ENCODE measurements at places on chromosomes 6 and 20. TPM values are rescaled to one million over a fixed set of nuclear protein-coding genes. Genes with fewer than 3 reads are reported as not detected.

SLC26A8 gene
- total RNA-seq, result not detected

YWHAB gene
- 293 TPM for total RNA-seq

PKHD1 gene
- total RNA-seq, result not detected

GSTA5 gene
- not detected for total RNA-seq

IRAK1BP1 gene
- total RNA-seq, result 2.2 TPM

MAS1 gene
- not detected for total RNA-seq

CLDN20 gene
- total RNA-seq, result not detected

KCNK16 gene
- not detected for total RNA-seq

DNA sequence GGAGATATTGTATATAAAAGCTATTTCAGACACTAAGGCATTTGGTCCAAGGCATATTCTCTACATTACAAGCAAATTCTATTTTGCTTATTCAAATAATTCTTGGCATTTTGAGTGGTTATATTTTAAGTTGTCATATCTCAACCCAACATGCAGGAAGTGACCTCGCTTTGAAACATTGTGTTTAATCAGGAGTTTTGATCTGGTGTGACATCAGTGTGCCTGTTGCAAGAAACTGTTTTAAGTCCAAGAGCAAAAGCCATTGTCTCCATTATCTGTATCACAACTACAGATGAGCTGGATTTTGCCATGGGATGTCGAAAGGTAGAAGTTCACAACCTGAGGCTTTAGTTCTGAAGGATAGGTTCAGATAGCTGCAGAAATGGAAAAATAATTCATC, 509.9 kb upstream of the ID4 start:
- DNase-seq, result no peak

DNA sequence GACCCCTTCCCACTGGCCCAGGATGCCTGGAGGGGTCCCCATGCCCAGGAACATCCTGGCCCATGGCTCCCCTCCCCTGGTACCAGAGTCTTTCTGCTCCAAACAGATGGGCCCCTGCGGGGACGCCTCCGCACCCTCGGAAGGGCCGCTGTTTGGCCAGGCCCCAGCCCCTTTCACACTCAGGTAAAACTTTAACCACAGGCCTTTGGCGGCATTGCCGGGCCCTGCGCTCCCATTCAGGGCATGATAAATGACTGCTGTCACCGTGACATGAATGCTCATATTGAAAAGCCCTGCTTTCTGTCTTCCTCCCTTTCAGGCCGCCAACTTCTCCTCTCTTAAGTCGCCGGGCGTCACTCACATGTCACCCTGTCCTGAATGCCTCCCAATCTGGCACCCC, 141.5 kb upstream of the TOP1 start:
- no peak for DNase-seq

DNA sequence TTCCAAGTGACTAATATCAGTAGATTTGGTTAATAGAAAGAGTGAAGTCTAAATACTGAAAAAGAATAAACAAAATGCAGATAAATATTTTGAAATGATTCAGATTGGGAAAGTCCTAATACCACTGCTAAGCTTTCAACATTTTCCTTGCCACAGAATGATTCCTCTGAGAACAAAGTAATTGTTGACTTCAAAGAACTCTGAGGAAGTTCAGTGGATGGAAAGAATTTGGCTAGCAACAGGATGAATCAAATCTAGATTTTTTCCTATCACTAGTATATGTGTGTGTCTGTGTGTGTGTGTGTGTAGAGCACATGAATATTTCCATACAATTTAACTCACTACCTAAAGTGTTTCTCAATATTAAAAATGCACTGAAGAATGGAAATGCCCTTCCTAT, 107.9 kb upstream of the PREP start:
- no peak for DNase-seq

GRCh38 chr6:158322724-158323560, 10.7 kb downstream of the TULP4 start:
- no peak for DNase-seq

DNA sequence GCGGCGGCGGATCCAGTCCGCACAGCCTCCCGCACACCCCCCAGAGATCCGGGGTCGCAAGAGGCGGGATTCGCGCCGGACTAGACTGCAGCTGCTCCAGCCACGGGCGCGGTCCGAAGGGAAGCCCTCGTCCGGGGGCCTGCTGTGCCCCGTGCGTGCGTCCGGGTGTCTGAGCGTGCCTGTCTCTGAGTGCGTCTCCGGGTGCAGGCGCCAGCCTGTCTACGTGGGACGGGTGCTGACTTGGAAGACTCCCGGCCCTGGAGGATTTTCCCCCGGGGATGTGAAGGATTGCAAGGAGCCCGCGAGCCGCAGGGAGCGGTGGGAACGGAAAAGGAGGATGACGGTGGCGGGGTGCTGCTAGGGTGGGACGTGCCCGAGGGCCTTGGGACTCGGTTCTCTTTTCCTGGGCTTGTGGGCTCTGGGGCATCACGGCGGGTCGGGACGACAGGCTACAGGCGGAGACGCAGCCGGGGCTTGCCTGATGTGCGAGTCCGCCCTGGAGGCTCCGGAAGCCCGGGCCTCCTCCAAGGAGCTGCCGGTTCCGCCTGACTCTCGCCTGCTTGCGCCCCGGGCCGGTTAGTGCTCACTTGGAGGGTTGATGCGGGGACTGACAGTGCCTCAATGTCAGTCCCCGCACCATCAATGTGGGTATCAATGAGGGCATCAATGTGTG, 5.7 kb downstream of the MAFB start:
- DNase-seq, result no peak

DNA sequence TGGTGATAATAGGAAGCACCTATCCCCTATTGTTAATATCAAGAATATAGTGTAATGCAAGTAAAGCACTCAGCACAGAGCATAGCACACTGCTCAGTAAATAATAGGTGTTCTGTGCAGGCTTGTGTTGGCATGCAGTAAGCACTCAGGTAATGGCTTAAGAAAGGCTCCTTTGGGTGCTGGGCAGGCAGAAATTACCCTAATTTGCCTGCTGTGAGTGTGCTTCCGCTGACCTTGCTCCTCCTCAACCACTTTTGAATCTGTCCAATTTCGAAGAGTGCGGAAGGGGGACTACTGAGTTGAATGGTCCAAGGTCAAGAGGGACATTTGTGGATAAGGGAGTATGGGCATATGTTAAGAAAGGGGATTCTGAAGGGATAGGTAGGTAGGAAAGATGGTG, 15.4 kb downstream of the SRSF3 start:
- DNase-seq, result no peak

GRCh38 chr6:155120034-155120433, 124.9 kb downstream of the TIAM2 start:
- DNase-seq, result no peak

DNA sequence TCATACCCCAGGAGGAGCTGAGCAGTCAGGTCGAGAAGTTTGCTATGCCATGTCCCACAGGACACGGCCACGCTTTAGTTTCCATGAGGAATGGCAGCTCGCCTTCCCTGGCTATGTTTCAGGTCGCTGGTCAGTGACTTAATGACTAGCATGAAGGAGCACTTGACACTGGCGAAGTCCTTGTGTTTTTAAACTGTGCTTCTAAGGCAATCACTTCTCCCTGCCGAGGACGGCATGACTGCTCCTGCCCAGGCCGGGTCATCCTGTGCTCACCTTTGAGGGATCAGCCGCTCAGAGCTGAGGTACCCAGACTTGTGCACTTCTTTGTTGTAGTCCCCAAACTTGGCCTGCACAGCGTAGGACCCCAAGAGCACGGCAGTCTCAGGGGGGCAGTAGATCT, 34.1 kb downstream of the EZR start:
- no peak for DNase-seq

DNA sequence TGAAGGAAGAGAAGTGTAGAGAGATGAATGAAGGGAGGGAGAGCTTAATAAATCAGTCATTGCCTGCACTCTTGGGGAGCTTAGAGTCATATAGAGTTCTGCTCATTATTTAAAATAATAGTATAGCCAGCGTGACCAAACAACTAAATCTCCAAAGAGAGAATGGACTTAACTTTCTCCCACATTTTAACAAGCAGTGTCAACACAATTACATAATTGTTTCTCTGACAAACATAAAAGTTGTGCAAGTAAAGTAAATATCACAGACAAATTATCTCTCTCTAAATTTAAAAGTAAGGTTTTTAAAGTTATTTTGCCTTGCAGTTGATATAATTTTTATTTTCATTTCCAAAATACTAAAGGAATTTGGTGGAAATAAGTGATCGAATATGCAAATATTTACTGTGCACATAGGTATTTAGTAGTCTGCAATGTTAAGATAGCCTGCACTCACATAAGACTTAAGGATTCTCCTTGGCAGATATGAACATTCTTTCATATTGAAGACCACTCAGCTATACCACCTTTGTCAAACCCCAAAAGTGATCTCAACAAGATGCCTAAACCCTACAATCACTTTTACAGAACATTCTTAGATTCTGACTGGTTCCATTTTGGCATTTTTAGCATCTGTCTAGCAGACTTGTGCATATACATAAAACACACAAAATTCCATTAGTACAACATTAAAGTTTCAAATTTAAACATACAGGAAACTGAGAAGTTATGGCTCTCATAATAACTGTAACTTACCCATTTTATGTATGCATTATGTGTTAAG, 67.7 kb downstream of the KIF6 start:
- no peak for DNase-seq

GRCh38 chr6:41051873-41052272, 1.1 kb upstream of the APOBEC2 start:
- DNase-seq, result no peak
